Astrocyte (in vitro differentiated cells and primary cell): ENCODE measurements at places on chromosomes 5 and 9. TPM values are rescaled to one million over a fixed set of nuclear protein-coding genes. Genes with fewer than 3 reads are reported as not detected.

Gene C9
- 0.07 TPM in 1 of 2 replicates, not detected in the other for total RNA-seq

Gene EFNA5
- 50.5 and 59.3 TPM in 2 replicates for total RNA-seq

- H3K27me3 ChIP-seq: peaks cover 2% of the 10 kb centered on the region
- no peaks in the 10 kb centered on the region for H3K36me3 ChIP-seq
Observed at GRCh38 chr5:127227881-127228280, 62.7 kb upstream of the MEGF10 start.

- no peaks in the 10 kb centered on the region for H3K36me3 ChIP-seq
- peaks cover 4% of the 10 kb centered on the region for H3K27me3 ChIP-seq
- no peak for DNase-seq
- H3K4me3 ChIP-seq: no peak overlapping the region
- no peaks in the 10 kb centered on the region for H3K4me1 ChIP-seq
Observed at GRCh38 chr9:123329329-123329955, 26.6 kb upstream of the CRB2 start.
